T47D (cell line): ENCODE measurements at places on chromosomes 12 and 14.

DNA sequence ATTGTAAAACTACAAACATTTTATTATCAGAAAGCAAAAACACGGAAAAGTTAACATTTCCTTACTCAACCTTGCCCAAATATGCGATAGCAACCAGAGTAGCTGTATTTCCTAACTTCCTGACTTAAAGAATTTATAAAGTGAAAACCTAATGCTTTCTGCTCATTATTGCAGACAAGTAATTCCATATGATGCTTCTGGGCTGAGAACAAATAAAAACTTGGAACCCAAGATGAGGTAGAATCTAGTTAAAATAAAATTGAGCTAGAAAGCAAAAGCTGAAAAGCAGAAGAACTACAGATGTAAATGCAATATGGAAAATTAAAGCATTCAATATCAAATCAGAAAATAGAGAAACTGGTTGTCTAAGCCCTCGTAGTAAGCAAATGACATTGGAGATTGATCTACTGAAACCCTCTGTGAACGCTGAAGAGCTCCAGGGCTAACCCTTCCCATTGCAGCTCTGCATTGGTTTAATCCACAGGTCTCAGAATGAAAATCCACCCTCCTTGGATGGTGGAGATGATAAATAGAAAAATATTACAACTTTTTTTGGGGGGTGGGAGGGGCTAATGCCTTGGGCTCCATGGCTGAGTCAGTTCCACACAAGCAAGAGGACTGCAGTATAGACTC lies 40.7 kb downstream of the CORO1C start:
- DNase-seq: no peak

DNA sequence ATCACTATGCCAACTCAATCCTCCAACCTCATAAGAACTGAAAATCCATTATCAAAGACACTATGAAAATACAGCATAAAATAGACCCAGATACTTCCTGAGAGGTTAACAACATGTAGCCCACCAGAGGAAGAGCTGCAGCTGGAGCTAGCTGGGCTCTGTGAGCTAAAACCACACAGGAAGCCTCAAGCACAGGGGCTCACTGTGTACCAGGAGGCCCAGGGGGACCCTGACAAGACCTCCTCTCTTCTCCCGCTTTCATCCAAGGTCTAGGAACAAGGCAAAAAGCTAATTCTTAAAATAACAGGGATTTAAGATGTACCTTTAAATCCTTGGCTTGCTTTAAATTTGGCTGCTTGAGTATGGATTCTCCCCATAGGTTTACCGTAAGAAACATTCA lies 53.6 kb downstream of the EIF2S3B start:
- no peak for DNase-seq

GRCh38 chr12:28611115-28611435 lies 420.8 kb downstream of the CCDC91 start:
- no peak for DNase-seq

DNA sequence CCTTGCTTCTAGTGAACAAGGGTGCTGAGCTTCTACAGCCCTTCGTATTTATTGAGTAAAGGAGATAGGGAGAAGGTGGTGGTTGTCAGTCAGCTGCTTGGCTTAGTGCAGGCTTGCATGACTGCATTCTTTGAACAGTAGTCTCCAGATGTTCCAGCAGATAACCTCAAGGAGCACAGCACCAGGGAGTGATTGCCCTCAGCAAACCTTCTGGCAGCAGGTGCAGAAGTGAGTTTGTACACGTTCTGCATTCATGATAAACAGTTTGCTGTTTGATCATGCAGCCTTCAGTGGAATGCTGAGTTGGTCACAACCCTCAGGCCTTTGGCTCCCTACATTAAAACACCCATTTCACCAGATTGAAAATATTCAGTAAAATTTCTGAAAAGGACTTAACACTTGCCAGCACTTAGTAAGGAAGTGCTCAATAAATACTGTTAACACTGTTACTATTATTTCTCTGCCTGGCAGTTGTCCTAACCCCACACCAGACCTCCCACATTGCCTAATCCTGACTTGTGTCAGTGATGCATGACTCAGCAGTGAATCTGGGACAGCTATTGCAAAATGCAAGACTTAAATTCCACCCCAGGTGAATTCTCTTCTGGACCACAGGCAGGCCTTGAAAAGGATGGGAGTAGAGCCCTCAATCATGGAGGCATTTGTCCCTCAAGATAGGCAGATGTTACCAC lies 18.9 kb upstream of the CARMIL3 start:
- DNase-seq: no peak

- no peak for DNase-seq
Observed at GRCh38 chr14:98960617-98961013, 311.4 kb downstream of the BCL11B start.

- no peak for DNase-seq
Observed at GRCh38 chr12:116547955-116548501, 11.2 kb upstream of the MAP1LC3B2 start.

DNA sequence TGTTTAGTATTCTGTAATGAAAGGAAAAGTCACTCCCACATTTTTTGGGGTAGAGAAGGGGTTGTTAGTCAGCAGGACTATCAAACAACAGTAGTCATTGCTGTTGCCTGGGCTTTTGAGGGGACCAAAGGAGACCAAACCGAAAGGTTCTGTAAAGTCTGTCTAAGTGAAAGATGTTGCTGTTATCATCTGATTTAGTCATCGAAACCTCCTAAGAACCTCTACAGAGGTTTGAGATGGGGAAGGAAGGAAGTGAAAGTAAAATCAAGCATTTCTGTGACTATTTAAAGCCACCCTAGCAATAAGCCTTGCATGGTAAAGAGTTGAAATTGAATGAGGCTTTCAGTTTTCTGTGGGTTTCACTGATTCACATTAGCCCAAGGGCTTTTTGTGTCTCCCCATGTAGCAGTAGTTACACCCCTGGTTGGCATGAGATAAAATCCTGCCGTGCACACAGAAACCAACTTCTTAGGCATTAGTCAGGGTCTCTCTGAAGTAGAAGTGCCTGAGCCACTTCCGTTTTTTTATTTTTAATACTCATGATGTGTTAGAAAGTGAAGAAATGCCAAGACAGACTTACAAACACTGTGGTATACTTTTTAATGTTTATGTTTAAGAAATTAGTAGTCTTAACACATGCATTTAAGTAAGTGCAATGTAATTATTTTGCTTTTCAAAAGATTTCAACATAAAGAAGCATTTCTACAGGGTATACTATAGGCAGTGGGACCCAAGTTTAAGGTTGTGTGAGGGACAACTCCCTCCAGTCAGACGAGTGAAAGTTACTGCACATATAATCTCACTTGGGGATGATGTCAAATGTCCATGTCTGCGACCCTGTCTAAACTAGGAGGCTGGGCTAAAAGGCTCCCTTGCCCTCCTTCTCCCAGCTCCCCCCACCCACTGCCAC lies 50.4 kb downstream of the DYRK2 start:
- DNase-seq: no peak

DNA sequence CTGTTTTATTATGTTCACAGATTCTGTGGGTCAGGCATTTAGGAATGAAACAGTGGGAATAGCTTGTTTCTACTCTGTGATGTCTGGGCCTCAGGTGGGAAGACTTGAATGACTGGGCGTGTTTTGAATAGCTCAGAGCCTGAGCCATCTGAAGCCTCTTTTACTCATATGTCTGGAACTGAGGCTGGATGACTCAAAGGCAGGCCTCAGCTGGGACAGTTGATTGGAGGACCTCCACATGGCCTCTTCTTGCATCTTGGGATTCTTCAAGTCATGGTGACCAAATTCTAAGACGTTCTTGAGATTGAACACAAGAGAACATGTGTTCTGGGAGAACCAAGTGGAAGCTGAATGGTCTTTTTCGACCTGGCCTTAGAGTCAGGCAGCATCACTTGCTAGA lies 45.8 kb upstream of the TBX3 start:
- DNase-seq: no peak
